ENCODE measurements at places on chromosomes 5 and 9.

GRCh38 chr5:99089822-99090549 is 161.2 kb upstream of the CHD1 start:
- DNase-seq: no peak

DNA sequence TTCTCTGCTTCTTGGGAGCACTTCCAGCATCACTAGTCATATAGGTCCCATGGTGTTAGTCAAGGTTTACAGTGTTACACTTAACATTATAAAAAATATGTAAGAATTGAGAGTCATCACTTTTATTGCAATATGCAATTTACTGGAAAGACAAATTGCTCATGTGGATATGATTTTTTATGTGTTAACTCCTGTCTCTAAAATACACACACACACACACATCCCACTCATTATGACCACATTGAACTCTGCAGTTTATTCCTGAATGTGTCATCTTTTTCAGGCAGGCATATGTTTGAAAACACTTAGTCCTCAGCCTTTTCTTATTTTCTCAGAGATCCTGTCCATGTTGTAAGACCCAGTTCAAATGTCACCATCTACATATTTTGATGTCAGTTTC is 148.5 kb upstream of the MRPS30 start:
- DNase-seq: no peak

GRCh38 chr5:44809215-44809955 is 638 bp downstream of the MRPS30 start:
- DNase-seq: no peak

- no peak for DNase-seq
Measured at GRCh38 chr5:137580030-137580429, 80.9 kb upstream of the SPOCK1 start.

DNA sequence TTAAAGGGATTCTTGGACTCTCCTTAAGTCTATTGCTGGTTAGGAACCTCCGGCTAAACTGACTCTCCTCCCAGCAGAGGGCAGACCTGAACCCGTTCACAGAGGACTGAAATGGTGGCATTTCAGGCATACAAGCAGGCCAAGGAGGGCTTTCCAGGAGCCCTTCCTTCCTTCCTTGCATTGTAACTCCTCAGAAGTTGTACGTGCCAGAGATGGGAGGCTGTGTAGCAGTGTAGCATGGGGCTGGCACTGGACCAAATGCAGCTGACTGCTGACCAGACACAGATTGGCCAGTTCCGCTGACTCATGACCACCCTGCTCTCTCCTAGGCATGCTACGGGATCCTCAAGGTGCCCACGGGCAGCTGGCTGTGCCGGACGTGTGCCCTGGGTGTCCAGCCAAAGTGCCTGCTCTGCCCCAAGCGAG is 36.4 kb downstream of the JADE2 start:
- DNase-seq: no peak

DNA sequence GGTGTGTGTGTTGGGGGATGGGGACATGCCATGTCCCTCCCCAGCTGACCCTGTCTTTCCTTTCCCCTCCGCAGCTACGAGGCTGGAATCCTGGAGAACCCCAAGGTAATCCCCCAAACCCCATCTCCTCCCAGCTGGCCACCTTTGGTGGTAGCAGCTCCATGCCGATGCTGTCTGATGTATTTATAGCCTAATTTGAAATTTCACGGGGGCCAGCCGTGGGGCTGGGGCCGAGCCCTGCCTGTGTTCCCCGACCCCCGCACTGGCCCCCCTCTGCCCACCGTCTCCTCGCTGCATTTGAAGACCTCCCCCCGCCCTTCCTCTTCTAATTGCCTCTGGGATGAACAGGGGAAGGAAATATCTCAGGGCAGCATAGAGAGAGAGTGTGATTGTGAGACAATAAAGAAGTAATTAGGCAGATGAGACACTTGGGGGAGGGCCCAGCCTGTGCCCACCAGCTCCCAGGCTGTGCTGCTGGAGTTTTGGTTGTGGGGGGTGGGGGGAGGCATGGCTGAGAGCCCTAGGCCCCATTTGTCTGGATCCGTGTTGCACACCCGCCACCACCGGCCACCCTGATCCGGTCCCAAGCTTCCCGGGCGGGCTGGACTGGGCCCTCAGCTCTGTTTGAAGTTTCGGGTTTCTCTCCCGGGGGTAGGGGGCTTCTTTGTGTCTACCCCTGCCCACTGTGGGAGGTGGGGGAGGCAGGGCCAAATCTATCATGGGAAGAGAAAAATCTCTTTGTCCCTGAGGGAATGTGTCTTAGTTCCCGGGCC is 26.8 kb downstream of the ASS1 start:
- no peak for DNase-seq

DNA sequence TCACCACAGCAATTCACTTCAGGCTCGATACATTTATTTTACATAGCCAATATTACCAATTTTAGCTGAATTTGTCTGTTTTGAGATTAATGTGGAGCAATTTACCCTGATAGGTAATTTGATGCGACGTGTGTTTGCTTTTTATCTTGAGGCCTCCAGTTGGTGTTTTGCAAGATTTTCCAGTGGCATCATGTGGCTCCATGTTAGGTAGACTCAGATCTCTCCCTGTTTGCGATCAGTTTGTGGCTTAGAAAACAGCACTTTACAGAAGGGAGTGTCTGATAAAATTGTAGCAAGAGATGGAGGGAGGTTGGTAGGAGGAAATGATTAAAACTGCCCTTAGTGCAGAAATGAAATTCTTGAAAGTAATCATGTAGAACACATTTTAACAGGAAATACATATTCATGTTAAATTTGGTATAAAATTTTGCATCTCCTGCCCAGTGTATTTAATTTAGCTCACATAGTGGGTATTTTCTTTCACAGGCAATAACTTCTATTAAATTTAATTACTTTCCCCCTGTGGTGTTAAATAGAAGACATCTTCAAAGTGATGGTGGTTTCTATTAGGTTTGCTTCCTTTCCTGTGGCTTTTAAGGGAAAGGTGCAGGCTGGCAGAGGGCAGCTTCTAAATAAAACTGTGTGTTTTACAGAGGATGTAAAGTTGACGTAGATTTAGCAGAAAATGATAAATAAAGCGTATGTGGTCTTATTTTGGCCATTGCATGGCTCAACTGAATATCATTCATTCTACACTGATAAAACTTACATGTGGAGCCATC is 135.8 kb downstream of the KDM4C start:
- DNase-seq: no peak

DNA sequence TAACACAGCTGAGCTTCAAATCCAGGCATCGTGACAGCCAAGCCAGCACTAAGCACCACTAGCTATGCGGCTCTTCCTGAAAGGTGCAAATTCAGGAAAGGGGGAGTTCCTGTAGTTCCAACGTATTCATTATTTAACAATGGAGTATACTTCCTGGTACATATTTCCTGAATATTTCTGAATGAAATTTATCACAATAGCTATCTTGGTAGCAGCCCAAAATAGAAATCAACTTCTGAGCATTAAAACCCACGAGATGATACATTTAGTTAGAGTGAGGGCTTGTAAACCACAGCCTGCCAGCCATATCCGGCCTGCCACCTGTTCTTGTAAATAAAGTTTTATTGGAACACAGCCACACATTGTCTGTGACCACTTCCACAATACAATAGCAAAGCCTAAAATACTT is 109.7 kb upstream of the RETREG1 start:
- no peak for DNase-seq

DNA sequence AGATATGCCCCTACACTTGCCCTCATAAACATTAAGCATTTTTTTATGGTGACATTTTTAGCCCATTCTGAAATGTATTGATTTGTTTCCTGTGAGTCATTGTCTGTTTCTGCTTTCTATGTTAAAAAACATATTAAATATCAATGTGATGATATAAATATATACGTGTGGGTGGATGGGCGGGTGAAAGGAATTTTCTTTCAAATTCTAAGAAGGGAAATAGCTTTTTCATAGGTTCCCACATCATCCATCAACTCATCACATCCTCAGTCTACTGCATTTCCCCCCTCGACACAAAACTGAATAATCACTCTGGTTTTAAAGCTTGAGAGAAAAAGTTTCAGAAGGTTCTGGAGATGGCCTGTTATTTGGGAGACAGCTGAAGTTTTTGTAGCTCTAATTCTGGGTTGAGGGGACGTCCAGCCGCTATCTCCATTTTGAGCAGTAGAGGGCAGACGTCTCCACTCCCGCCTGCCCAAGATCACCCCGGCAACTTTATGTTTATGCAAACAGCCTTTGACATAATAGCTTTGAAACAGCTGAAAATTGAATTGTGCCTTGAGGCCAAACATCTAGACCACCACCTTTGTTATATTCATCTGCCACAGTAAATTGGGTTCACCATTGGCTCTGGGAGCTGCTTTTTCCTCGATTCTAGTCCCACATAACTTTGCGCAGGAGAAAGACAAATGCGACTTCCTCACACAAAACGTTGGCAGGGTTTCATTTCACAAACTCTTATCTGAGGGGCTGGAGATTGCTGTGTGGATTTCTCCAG is 216.2 kb upstream of the CLINT1 start:
- DNase-seq: peak; percentile 64

- no peak for DNase-seq
Measured at GRCh38 chr9:127931092-127931881, 710 bp upstream of the PIP5KL1 start.

- DNase-seq: no peak
Measured at GRCh38 chr9:81382281-81382680, 307.1 kb downstream of the TLE1 start.

DNA sequence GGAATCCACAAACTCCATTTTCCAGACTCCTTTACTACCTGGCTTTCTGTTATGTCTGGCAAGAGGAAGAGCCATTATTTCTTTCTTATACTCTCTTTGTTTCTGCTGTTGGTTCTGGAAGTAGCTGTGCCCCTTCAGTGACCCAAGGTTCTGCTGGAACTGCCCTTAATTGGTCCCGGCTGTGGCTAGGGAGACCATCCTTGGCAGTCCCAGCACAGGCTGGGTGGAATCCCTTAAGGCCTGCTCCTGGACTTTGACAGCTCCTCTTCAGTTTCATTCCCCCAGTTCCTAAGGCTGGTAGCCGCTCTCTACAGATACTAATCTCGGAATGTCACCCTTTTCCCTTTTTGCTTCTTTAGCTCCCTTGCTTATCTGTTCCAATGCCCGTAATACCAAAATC is 81.9 kb upstream of the GLIS3 start:
- DNase-seq: no peak

- no peak for DNase-seq
Measured at GRCh38 chr5:169164481-169164925, 136.4 kb downstream of the SLIT3 start.

DNA sequence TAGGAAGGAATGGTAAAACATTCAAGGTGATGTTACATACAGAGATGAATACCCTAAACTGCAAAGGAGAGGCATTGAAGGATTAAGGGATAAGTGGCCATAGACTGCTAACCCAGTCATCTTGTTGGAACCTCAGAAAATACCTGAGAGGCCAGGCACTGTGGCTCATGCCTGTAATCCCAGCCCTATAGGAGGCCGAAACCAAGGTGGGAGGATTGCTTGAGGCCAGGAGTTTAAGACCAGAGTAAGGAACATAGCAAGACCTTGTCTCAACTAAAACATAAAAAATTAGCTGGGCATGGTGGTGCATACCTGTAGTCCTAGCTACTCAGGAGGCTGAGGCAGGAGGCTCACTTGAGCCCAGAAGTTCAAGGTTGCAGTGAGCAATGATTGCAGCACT is 10.9 kb downstream of the ECM2 start:
- no peak for DNase-seq

DNA sequence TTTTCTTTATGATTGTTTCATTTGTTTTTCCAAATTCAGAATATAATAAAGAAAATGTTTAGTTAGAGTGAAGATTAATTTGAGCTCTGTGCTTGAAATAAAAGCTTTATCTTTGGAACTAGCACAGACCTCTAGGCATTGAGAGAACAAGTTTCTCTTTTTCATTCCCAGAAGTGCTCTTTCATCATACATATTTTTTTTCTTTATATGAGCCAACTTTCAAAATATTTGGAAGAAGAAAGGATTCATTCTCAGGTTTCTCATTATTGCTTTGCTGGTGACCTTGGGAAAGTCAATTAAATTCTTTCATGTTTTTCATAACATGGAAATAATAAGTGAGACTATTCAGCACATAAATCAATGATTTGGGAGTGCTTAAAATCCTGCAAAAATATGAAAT is 16.8 kb downstream of the CTXN3 start:
- no peak for DNase-seq

- no peak for DNase-seq
Measured at GRCh38 chr9:22229069-22229468, 217.6 kb upstream of the DMRTA1 start.

DNA sequence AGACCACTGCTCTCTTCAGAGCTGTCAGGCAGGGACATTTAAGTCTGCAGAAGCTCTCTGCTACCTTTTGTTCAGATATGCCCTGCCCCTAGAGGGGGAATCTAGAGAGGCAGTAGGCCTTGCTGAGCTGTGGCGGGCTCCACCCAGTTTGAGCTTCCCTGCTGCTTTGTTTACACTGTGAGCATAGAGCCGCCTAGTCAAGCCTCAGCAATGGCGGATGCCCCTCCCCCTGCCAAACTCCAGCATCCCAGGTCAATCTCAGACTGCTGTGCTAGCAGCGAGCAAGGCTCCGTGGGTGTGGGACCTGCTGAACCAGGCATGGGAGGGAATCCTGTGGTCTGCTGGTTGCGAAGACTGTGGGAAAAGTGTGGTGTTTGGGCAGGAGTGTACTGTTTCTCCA is 59.9 kb downstream of the CAVIN4 start:
- DNase-seq: no peak

DNA sequence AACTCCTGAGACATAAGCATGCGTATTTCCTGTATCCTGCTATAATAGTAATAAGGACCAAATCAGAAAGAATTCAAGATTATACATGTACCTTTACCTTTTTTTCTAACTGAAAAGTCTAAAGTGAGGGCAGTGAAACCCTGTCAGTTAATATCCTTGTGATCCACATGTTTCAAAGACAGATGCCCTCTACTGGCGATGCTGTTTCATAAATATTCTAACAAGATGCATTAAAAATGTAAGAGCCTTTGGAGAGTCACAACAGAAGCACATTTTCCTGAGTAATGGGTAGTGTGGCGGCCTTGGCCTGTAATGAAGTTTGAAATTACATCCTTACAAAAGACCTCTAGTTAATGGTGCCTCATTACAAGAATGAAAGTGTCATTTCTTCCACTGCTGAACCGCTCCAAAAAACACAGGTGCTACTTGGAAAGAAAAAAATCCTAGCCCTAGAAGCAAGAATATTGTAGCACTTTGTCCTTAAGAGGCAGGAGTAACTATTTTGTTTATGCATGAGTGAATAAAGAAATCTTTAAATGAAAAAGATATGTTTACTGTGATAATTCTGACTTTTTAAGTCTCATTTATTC is 232.6 kb downstream of the EPB41L4A start:
- no peak for DNase-seq

- DNase-seq: no peak
Measured at GRCh38 chr5:174532455-174533453, 191.6 kb upstream of the MSX2 start.

GRCh38 chr5:26237489-26237888 is 800.9 kb downstream of the CDH9 start:
- DNase-seq: no peak

- DNase-seq: no peak
Measured at GRCh38 chr9:109273869-109274268, 47.0 kb downstream of the EPB41L4B start.

- no peak for DNase-seq
Measured at GRCh38 chr9:84772511-84772910, 103.0 kb downstream of the NTRK2 start.

All from activated CD8-positive, alpha-beta memory T cell treated with anti-CD3 and anti-CD28 coated beads for 24 hours (primary cell).